Thyroid gland (tissue), 4 donors: ENCODE measurements at places on chromosomes 3 and 15. TPM values are rescaled to one million over a fixed set of nuclear protein-coding genes. Genes with fewer than 3 reads are reported as not detected.

GRCh38 chr3:154778057-154778456, 302.1 kb upstream of the MME start:
- H3K27me3 ChIP-seq: no peaks in the 10 kb centered on the region
- no peak overlapping the region for H3K27ac ChIP-seq
- no peak overlapping the region for H3K4me3 ChIP-seq
- no peak for DNase-seq
- no peaks in the 10 kb centered on the region for H3K36me3 ChIP-seq

- no peaks in the 10 kb centered on the region for H3K27me3 ChIP-seq
- no peak overlapping the region for H3K4me3 ChIP-seq
- no peak overlapping the region for H3K27ac ChIP-seq
- DNase-seq: peak; percentile 60
- H3K4me1 ChIP-seq: peaks cover 11% of the 10 kb centered on the region
These were observed 72.7 kb upstream of the LRTM1 start for GRCh38 chr3:55000546-55000945.

GRCh38 chr3:189288348-189289235, 116.8 kb downstream of the TPRG1 start:
- H3K27ac ChIP-seq: no peak overlapping the region
- H3K27me3 ChIP-seq: no peaks in the 10 kb centered on the region
- no peaks in the 10 kb centered on the region for H3K36me3 ChIP-seq
- H3K4me3 ChIP-seq: no peak overlapping the region
- no peak for DNase-seq

GRCh38 chr3:43286841-43287499, 630 bp downstream of the SNRK start:
- H3K27me3 ChIP-seq: no peaks in the 10 kb centered on the region
- H3K27ac ChIP-seq: peak overlapping the region; percentile 88
- H3K36me3 ChIP-seq: no peaks in the 10 kb centered on the region
- DNase-seq: no peak
- H3K4me3 ChIP-seq: peak overlapping the region; percentile 51

GRCh38 chr15:74158855-74159650, 14.5 kb upstream of the ISLR start:
- no peak for DNase-seq
- no peak overlapping the region for H3K4me3 ChIP-seq
- no peaks in the 10 kb centered on the region for H3K4me1 ChIP-seq
- H3K36me3 ChIP-seq: no peaks in the 10 kb centered on the region
- no peaks in the 10 kb centered on the region for H3K27me3 ChIP-seq

- DNase-seq: no peak
- no peaks in the 10 kb centered on the region for H3K36me3 ChIP-seq
- peak overlapping the region; percentile 99 for H3K27ac ChIP-seq
These were observed 5.2 kb downstream of the ANXA2 start for GRCh38 chr15:60392601-60392985.

DNA sequence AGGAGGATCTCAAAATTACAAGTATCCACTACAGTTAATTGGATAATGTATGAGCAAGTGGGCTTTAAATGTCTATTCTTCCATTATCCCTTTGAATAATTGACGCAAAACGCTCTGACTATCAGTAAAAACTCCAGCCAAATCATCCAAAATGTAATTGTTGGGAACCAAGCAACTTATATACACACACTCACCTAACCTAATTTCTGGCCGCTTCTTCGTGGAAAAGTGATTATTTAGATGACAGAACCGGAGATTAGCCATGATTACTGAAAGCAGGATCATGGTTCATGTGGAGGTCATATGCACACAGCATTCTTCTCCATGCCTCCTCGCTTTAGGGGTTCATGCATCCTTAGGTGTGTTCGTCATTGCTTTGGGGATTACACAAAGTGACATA, 992.4 kb downstream of the NAALADL2 start:
- no peaks in the 10 kb centered on the region for H3K36me3 ChIP-seq
- H3K4me3 ChIP-seq: no peak overlapping the region
- no peaks in the 10 kb centered on the region for H3K4me1 ChIP-seq
- no peaks in the 10 kb centered on the region for H3K27me3 ChIP-seq
- DNase-seq: no peak

DNA sequence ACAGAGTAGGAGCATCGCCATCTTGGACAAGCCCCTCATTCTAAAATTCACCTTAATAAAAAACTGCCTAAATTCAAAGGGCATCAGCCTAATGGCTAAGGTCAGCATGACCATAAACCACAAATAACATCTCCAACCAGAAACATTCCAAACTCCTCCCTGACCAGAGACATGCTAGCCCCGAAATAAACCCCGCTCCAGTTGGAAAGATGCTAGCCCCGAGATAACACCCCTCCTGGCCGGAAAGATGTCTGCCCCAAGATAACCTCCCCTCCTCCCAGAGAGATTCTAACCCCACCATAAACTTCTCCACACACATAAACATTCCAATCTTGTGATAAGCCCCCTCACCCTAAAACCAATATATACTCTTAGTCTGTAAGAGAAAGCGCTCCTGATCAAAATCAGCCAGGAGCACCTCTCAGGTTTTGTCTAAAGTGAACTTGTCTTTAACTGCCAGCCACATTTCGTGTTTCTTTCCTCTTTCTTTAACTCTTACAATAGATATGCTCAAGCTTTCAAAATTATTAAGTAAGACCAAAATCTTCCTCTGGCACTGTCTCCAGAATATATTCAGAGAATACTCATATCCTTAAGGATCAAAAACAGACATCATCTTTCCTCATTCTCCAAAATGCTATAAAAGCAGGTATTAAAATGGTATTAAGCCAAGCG, 104.1 kb downstream of the GSK3B start:
- DNase-seq: no peak
- H3K27ac ChIP-seq: no peak overlapping the region
- no peak overlapping the region for H3K4me3 ChIP-seq
- H3K27me3 ChIP-seq: no peaks in the 10 kb centered on the region
- H3K4me1 ChIP-seq: no peaks in the 10 kb centered on the region

DNA sequence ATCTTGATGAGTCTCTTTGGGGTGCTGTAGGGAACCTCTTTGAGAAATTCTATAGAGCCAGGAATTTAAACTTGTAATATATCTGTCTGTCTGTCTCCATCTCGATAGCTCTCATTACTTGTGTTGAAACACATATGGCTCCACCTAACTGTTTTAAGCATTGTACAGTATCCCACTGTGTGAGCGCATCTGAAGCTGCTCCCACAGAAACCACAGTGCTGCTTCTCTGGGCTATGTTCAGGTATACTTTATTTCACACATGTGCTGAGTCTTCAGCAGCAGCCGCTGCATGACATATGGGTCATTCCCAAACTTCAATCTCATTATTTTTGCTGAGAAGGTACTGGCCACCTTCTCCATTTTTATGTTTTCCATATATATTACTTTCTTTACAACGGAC, 63.9 kb downstream of the MCTP2 start:
- H3K27me3 ChIP-seq: no peaks in the 10 kb centered on the region
- H3K4me3 ChIP-seq: no peak overlapping the region
- H3K36me3 ChIP-seq: no peaks in the 10 kb centered on the region
- no peak overlapping the region for H3K27ac ChIP-seq
- DNase-seq: no peak

UROC1 gene
- total RNA-seq: not detected

SRGAP3 gene
- total RNA-seq: 21.8 TPM

DISP2 gene
- total RNA-seq: 3.2 TPM

CSTA gene
- not detected for total RNA-seq

TTLL13 gene
- total RNA-seq: not detected

SLC38A3 gene
- total RNA-seq: 4.1 TPM

C3orf70 gene
- total RNA-seq: 2.1 TPM
